Suppressor macrophage (primary cell): ENCODE measurements at places on chromosomes 12 and 14.

- no peak for DNase-seq
These were observed 382.3 kb downstream of the PCNX1 start for GRCh38 chr14:71289536-71289935.

DNA sequence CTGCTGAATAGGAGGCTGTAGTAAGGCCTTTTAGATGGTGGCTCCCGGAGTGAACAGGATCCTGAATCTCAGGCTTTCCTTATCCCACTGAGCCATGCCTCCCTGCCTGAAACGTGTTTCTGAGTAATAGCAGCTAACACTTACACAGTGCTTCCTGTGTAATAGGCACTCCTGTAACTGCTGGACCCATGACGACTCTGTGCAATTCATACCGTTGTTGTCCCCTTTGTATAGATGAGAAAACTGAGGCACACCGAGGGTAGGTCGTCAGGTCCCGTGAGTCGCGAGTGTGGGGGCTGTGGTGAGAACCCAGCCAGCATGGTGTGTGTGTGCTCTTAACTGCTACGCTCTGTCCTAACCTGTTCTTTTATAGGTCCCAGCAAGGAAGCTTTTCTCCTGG is 193.6 kb downstream of the CACNA1C start:
- no peak for DNase-seq

DNA sequence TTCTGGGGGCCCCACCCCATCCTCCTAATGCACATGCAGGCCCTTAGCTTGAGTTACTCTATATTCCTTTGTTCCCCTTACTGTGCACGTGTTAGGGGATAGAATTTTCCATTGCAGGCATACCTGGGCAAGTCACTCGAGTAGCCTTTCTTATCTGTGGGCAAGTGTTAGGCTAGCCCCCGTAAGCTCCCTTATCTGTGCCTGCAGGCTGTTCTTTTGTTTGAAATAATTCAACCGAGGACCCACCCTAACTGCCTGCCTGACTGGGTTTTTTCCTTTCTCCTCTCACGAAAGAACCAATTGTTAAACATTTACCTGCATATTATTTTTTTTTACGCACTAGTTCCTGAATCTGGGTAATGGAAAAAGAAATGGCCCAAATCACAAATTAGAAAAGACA is 21.3 kb upstream of the BCAT1 start:
- no peak for DNase-seq

GRCh38 chr12:61220337-61220736 is 1039.9 kb upstream of the USP15 start:
- no peak for DNase-seq

DNA sequence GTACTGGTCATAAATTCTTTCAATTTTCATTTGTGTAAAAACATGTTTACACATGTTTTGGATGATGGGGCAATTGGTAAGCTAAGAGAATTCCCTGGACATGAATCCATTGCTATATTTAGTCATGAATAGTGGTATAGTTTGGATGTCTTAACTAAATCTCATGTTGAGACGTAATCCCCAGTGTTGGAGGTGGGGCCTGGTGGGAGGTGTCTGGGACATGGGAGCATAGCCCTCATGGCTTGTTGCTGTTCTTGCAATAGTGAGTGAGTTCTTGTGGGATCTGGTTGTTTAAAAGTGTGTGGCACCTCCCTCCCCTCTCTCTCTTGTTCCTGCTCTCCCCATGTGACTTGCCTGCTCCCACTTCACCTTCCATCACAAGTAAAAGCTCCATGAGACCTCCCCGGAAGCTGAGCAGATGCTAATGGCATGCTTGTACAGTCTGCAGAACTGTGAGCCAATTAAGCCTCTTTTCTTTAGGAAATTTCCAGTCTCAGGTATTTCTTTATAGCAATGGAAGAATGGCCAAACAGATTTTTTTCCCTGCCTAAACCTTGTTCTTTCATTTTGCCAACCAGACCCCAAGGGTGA is 33.6 kb downstream of the CTSG start:
- no peak for DNase-seq

GRCh38 chr12:2248901-2249381 is 196.2 kb downstream of the CACNA1C start:
- DNase-seq, result no peak

GRCh38 chr12:53664936-53665335 is 10.9 kb downstream of the ATP5MC2 start:
- no peak for DNase-seq

- DNase-seq, result no peak
These were observed 10.0 kb downstream of the SLC38A4 start for GRCh38 chr12:46815809-46816208.

DNA sequence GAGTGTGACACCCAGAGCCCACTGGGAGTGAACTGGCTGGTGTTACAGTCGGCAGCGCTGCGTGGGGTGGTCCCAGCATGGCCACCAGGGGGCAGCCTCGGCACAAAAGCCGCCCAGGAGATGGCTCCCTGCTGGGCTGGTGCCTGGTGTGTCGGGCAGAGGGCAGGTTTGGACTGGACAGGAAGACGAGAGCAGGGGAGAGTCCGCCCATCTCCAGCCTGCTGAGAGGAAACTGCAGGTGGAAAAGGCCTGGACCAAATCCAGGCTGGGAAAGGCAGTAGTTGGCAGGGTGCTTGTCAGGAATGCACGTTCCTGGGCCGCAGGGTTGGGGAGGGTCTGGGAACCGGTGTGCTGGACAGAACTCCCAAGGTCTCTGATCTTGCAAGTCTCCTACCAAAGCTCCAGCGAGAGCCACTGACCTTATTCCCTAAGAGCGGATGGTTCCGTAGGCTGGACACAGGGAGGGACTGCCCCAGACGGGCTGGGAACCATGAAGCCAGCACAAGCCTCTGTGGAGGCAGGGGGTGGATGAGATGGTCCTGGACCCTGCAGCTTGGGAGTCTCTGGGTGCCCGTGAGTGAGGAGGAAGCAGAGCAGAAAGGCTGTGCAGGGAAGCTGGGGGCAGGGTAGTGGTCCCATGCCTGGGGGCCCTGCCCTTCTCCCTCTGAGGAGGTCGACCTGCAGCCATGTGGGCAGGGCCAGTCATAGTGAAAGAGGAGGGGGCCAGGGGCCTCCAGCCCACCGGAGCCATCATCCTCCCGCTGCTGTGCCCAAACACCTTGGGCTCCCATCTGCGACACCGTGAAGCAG is 1.8 kb downstream of the AHNAK2 start:
- DNase-seq, result peak; percentile 92

DNA sequence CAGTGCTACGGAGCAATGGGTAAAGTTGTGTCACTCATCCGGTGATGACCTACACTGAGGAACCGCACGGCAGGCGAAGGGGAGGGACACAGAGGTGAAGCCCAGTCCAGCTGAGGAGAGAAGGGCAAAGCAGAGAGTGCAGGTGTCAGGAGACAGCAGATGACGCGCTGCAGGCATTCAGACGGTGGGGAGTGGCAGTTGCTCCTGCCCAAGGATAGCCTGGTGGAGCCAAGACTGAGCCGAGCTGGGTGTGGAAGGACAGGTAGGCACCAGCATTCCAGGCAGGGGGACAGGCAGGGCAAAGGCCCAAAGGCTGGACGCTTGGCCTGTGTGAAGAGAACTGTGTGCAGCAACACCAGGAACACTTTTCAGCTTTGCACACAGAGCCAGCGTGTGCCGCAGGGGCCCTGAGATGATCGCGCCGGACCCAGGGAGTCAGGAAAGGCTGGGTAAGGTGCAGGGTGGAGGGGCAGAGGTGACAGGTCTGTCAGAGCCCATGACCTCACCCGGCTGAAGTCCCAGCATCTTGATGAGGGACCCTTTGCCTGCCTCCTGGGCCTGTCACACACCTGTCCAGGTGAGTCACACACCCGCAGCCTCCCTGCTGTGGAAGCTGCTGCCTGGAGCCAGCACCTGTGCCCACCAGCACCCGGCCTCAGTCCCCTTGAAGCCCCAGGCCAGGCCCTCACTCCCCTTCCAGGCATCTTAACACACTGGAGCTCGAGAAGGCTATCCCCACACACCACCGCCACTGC is 48.4 kb downstream of the TSPAN11 start:
- no peak for DNase-seq

DNA sequence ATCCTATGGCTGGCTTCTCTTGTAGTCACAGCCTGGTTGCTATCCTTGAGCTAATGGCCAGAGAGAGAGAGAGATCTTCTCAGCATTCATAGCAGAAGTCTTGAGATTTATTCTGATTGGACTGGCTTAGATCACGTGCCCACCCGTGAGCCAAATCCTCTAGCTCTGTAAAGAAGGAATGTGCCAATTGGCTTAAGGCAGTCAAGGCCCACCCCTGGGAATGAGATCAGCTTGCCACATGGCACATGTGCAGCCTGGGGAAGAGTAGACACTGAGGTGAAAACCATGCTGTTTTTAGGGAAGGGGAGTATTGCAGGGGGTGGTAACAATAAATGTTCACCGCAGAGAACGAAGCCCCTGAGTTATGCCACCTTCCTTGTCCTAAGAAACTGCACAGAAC is 36.3 kb downstream of the PLEKHG7 start:
- DNase-seq, result no peak

DNA sequence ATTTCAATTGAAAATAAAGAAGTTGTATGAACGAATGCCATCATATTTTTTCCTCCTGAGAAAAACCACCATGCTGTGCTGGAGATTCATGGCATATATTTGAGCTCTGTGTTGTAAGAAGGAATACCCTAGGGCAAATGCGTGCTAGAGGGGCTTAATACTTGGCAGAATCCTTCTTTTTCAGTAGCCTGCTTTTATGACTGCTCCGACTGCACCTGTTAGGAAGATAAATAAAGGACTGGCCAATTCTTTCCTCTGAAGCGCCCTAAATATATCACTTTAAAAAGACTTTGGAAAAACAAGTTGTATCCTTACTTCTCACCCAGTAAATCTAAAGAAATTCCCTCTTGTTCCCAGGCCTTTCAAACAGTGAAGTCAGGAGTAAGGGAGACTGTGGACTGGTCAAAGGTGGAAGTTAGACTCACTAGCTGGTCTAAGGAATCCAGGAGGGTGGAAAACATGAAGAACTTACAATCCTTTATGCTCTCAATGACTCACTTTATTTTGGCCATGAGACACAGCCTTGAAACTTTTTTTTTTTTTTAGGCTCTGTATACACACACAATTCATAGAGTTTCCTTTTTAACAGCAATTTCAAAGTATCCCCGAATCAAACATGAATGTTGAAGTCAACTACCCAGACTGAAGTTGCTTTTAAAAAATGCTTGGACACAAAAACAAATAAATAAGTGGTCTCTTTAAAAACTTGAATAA is 5.2 kb downstream of the MYBPC1 start:
- DNase-seq, result no peak

DNA sequence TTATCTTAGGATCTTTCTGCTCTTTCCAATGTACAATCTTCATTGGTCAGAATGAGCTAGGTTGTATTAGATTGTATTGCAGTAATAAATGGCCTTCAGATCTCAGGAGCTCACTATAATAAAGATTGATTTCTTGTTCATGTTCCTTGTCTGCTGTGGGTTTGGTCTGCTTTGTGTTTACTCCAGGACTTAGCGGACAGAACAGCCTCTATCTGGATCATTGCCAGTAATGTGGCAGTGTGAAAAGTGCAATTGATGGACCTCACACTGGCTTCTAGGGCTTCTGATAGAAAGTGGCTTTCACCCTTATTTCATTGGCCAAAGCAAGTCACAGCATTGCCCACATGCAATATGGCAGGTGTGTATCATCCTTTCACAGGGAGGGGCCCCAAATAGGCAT is 81.2 kb downstream of the BTG1 start:
- no peak for DNase-seq

DNA sequence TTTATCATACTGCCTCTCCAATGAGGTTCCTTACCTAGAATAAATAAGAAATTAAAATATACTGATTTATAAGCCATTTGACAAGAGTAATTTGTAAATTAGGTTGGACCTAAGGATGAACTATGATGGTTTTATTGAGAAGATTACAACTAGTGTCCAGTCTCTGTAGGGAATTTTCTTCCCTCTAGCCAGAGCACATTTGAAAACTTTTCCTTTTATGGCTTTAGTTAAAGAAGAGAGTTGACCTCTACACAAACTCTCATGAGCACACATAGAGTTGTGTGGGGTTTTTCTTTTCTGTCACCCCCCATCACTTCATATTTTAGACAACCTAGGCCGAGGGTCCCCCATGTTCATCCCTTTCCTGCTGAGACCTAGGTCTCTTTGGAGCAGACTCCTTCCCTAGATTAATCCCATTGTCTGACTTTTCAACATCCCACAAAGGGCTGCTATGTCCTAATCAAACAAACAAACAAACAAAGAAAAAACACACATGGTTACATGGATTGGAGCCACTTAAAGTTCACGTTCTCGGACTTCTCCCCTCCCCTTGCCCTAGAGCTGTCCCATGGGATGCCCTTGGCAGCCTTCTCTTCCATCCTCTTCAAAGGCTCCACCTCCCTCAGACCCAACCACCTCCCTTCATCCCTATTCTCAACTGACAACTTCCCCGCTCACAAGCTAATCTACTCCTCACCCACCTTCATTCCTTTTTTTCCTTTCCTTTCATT is 40.7 kb downstream of the GPR135 start:
- no peak for DNase-seq

GRCh38 chr14:50804181-50804721 is 26.7 kb downstream of the NIN start:
- DNase-seq, result no peak

GRCh38 chr14:24138396-24139271 is 2.6 kb downstream of the PSME1 start:
- DNase-seq, result no peak

GRCh38 chr14:72275242-72275641 is 343.0 kb downstream of the RGS6 start:
- DNase-seq, result no peak

DNA sequence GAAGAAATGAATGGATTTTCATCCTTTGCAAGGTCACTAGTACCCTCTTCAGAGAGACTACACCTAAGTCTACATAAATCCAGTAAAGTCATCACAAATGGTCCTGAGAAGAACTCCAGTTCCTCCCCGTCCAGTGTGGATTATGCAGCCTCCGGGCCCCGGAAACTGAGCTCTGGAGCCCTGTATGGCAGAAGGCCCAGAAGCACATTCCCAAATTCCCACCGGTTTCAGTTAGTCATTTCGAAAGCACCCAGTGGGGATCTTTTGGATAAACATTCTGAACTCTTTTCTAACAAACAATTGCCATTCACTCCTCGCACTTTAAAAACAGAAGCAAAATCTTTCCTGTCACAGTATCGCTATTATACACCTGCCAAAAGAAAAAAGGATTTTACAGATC is 40.8 kb downstream of the SPATA7 start:
- DNase-seq, result no peak

GRCh38 chr12:92890601-92891106 is 38.4 kb downstream of the EEA1 start:
- DNase-seq, result no peak

DNA sequence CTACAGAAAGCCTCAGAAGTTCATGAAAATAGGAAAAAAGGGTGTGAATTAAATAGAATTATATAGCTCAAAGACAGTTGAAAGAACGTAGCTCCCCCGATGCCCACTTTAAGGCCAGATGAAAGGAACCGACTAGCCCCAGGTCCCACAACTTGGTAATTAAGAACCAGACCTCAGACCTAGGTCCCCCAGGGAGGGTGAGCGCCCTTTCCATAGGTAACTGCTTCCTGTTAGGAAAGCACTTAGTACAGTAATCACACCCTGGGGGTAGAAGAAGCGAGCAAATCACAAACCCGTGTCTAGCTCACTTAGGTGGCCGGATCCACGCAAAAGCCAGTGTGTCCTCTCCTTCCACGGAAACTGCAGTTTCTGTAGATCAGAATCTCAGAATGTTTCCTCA is 77.1 kb downstream of the PLXNC1 start:
- no peak for DNase-seq

- no peak for DNase-seq
These were observed 3.3 kb upstream of the USP44 start for GRCh38 chr12:95554532-95555071.

GRCh38 chr12:25422241-25422640 is 130.8 kb downstream of the LMNTD1 start:
- no peak for DNase-seq
